ENCODE measurements at places on chromosomes 12 and 14. TPM values are rescaled to one million over a fixed set of nuclear protein-coding genes. Genes with fewer than 3 reads are reported as not detected.

DNA sequence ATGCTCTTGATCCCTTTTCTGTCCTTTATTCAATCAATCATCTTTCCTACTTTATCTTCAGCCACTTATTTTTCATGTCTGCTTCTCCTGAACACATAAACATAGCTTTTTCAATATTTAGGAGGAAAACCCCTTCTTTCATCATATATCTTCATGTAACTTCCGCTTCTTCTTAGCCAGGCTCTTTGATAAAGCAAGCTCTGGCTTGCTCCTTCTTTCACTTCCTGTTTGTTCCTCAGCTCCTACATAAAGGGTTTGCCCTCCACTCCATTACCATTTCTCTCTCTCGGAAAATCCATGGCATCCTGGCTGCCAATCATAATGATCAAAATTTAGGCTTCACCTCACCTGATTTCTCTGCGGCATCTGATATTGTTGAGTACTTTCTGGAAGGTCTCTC lies 33.7 kb upstream of the HELB start:
- no peak for DNase-seq
- no peak overlapping the region for H3K4me3 ChIP-seq
- H3K36me3 ChIP-seq = no peaks in the 10 kb centered on the region
- peaks cover 5% of the 10 kb centered on the region for H3K27me3 ChIP-seq

- H3K4me3 ChIP-seq = no peak overlapping the region
- no peak for DNase-seq
- H3K36me3 ChIP-seq = no peaks in the 10 kb centered on the region
- H3K4me1 ChIP-seq = no peaks in the 10 kb centered on the region
- no peak overlapping the region for H3K27ac ChIP-seq
These were observed 9.7 kb upstream of the WSCD2 start for GRCh38 chr12:108119126-108119973.

GRCh38 chr12:26647088-26647487 lies 185.9 kb downstream of the ITPR2 start:
- H3K4me1 ChIP-seq = peaks cover 29% of the 10 kb centered on the region
- H3K27me3 ChIP-seq = no peaks in the 10 kb centered on the region
- H3K36me3 ChIP-seq = no peaks in the 10 kb centered on the region
- no peak for DNase-seq

Gene HOXC12
- not detected for total RNA-seq

GRCh38 chr14:61602733-61603077 lies 92.6 kb upstream of the HIF1A start:
- H3K36me3 ChIP-seq = no peaks in the 10 kb centered on the region
- no peak overlapping the region for H3K27ac ChIP-seq
- H3K4me3 ChIP-seq = no peak overlapping the region
- DNase-seq = peak; percentile 56
- H3K27me3 ChIP-seq = no peaks in the 10 kb centered on the region

- no peaks in the 10 kb centered on the region for H3K36me3 ChIP-seq
- no peaks in the 10 kb centered on the region for H3K4me1 ChIP-seq
- no peak overlapping the region for H3K4me3 ChIP-seq
- no peaks in the 10 kb centered on the region for H3K27me3 ChIP-seq
- no peak overlapping the region for H3K27ac ChIP-seq
These were observed 23.2 kb upstream of the BICD1 start for GRCh38 chr12:32083489-32083888.

- H3K4me3 ChIP-seq = peak within 1 kb of the TSS; percentile 65
- H3K36me3 ChIP-seq = no peaks in the 10 kb centered on the region
These were observed at the start of gene RARG for GRCh38 chr12:53231921-53232645. RARG (minus strand) TSS chr12:53232209; CDS start chr12:53227545, 4,664 bp downstream.

Gene CLEC2D
- total RNA-seq = 4.7 TPM

- H3K36me3 ChIP-seq = no peaks in the 10 kb centered on the region
- H3K27me3 ChIP-seq = no peaks in the 10 kb centered on the region
- DNase-seq = no peak
- H3K4me3 ChIP-seq = no peak overlapping the region
- no peaks in the 10 kb centered on the region for H3K4me1 ChIP-seq
These were observed 22.5 kb downstream of the PAPLN start for GRCh38 chr14:73259837-73260236.

Data from astrocyte (in vitro differentiated cells and primary cell).